ENCODE measurements at places on chromosomes 13 and 19. TPM values are rescaled to one million over a fixed set of nuclear protein-coding genes. Genes with fewer than 3 reads are reported as not detected.

DNA sequence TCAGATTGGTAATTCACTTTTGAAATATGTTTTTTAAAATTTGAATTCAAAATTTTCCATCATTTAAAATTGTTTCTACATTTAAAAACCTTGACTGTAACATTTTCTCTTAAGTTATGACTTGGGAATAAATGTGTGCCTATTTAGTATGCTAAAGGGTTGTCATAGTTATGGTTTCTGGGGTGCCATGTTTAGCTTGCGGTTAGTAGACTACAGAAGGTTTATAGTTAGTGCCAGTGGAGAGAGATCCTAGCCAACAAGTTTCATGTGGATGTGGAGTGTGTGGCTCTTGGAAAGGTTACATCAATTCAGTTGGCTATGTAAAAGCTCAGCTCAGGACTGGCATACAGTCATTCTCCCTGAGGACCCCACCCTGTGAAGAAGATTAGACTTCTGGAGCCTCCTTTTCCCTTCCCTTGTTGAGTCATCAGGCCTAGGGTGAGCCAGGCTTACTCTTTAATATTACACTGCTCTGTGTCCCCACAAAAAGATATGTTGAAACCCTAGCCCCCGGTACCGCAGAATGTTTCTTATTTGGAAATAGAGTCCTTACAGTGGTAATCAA lies 20.4 kb downstream of the LMO7 start:
- no peaks in the 10 kb centered on the region for H3K4me1 ChIP-seq
- no peak for DNase-seq
- H3K4me3 ChIP-seq: no peak overlapping the region
- H3K27me3 ChIP-seq: no peaks in the 10 kb centered on the region

- H3K27me3 ChIP-seq: no peaks in the 10 kb centered on the region
- H3K27ac ChIP-seq: no peak overlapping the region
- no peak overlapping the region for H3K4me3 ChIP-seq
- H3K36me3 ChIP-seq: no peaks in the 10 kb centered on the region
- peaks cover 9% of the 10 kb centered on the region for H3K4me1 ChIP-seq
Measured at GRCh38 chr13:28423010-28423409, 71.9 kb downstream of the FLT1 start.

- H3K27ac ChIP-seq: no peak overlapping the region
- DNase-seq: no peak
- peaks cover 6% of the 10 kb centered on the region for H3K4me1 ChIP-seq
- no peaks in the 10 kb centered on the region for H3K36me3 ChIP-seq
- H3K27me3 ChIP-seq: peaks cover 16% of the 10 kb centered on the region
Measured at GRCh38 chr13:36919171-36919832, 736 bp downstream of the SMAD9 start.

DNA sequence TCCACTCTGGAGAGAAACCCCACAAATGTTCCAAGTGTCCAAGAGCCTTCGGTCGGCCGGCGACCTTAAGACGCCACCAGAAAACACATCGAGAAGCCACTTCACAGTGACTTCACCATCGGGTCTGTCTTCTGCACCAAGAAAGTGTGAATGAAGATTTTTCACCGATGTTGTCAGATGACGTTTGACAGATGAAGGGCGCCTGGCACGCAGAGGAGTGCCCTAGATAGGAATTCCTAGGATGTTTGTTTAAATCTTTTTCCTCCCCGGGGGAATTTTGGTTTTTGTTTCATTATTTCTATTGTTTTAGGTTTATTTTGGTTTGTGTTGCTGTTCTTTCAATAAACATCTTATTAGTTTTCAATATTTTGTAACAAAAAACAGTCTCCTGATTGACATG lies 7.0 kb downstream of the ZSCAN5C start:
- no peaks in the 10 kb centered on the region for H3K4me1 ChIP-seq
- H3K27me3 ChIP-seq: no peaks in the 10 kb centered on the region
- H3K4me3 ChIP-seq: no peak overlapping the region
- no peaks in the 10 kb centered on the region for H3K36me3 ChIP-seq
- no peak for DNase-seq
- H3K27ac ChIP-seq: no peak overlapping the region

DNA sequence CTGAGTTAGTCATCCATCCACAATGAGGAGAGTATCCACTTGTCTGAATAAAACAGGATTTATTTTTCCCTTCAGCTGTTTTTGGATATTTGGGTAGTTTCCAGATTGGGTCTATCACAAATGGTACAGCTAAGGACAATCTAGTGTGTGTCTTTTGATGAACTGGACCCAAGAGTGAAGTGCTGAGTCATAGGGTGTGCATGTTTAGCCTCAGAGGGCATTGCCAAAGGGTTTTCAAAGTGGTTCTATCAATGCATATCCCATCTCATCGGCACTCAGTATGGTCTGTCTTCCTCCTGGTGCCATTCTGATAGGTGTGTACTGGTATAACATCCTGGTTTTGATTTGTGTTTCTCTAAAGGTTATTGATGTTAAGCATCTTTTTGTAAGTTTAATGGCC lies 62.3 kb downstream of the GSX1 start:
- H3K4me3 ChIP-seq: no peak overlapping the region
- no peaks in the 10 kb centered on the region for H3K27me3 ChIP-seq
- H3K27ac ChIP-seq: no peak overlapping the region
- H3K36me3 ChIP-seq: no peaks in the 10 kb centered on the region

Gene TEX29
- not detected for total RNA-seq

Gene UQCRFS1
- total RNA-seq: 16.2 TPM

Gene ZNF17
- total RNA-seq: 29.9 TPM
